Stimulated activated CD4-positive, alpha-beta T cell treated with anti-CD3 and anti-CD28 coated beads, Interleukin-4, amount 100 ng/mL, for 24 hours (primary cell): ENCODE measurements at places on chromosomes 2 and 18.
A peak's percentile ranks its signal among the peaks of the same experiment; 100 is the strongest.

- DNase-seq, result no peak
Observed at GRCh38 chr18:79597176-79597830, 82.3 kb upstream of the CTDP1 start.

DNA sequence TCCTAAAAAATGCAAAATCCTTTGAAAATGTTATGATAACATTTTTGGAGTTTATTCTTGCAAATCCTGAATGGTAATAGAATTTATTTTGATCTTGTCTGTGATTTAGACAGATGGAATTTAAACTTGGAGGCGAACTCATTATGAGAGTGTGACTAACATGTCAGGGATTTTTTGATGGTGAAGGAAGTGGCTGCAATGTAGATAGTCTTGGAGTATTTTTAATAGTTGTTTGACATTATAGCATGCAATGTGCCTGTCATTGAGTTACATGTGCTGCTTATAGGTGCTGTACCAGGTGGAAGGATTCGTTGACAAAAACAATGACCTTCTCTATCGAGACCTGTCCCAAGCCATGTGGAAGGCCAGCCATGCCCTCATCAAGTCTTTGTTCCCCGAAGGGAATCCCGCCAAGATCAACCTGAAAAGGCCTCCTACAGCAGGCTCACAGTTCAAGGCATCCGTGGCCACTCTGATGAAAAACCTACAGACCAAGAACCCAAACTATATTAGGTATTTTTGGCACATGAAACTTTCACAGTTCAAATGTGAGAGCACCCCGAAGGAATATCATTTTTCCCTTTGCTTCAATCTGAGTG is 141.8 kb downstream of the MYO1B start:
- no peak for DNase-seq

DNA sequence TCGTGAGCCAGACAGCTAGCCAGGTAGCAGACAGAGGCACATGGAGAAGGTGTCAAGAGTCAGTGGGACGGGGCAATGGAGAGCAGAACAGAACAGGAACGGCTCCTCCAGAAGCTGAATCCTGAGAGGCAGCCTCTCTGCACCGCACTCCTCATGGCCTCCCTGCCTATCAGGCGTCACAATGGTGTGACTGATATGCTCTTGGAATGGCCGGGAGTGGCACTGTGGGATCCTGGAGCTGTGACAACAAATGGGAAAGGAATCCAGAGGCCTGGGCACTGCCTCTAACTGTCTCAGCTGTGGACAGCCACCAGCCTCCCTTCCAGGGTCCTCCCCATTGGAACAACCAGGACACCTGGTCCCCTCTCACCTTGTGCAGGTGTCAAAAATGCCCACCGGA is 89.1 kb upstream of the ID2 start:
- DNase-seq, result no peak

DNA sequence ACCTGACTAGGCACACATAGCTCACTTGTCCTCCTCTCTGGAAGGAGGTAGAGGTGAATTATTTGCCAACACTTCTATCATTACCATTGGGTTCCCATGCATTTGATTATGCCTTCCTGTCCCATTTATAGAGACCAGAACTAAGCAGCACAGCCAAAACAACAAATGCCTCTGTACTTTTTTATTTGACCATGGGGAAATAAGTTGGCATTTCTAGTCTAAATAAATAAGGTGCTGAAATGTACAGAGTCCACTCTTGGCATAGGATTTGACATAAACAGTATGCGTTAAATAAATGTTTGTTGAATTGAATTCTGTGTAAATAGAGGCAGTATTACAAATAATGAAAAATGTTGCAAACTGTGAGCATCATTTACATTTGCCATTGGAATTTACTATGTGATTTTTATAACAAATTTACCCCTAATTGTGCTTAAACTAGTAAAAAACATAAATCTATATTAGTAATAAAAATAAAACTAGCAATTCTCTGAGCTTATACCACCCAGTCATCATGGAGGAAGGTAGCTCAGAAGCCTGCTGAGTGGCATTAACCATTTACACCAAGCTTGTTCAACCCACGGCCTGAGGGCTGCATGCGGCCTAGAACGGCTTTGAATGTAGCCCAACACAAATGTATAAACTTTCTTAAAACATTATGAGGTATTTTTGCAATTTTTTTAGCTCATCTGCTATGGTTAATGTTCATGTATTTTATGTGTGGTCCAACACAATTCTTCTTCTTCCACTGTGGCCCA is 367.8 kb downstream of the FIGN start:
- DNase-seq, result no peak

GRCh38 chr2:216066230-216066629 is 15.4 kb downstream of the PECR start:
- DNase-seq, result no peak

- DNase-seq, result no peak
Observed at GRCh38 chr18:28511413-28511821, 334.5 kb upstream of the CDH2 start.

- no peak for DNase-seq
Observed at GRCh38 chr2:74741629-74742028, 87.6 kb downstream of the SEMA4F start.

- no peak for DNase-seq
Observed at GRCh38 chr2:85388878-85389538, 21.2 kb downstream of the CAPG start.

DNA sequence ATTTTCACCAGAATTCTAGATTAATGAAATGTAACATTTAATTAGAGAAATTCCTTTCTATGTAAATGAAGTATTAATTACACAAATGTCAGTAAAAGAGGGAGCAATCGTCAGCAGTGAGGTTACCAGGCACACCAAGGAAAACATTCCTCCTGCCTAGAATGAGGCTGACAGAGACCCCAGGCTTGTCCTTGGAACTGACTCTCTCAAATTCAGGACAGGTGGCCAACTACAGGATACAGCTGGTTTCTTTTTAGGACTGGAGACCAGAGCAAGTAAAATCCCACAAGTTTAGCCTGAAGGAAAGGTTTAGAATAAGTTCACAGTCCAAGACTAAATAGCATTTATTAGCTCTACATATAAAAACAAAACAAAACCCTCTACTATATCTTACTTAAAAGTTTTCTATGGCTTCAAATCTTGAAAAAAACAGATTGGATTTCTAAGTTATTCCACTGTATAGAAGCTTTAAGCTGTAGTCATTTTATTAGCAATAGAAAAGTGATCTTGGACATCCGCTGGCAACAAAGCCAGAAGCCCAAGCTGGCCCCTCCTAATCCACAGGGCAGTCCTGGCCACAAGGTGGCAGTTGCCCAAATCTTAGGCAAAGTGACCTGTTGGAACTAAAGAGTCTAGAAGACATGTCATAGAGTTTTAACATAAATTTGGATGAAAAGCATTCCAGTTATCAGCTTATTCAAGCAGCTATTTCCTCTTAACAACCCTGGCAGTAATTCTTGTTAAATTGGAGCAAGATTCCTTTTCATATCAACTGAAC is 81.0 kb downstream of the SP3 start:
- peak; percentile 24 for DNase-seq

- no peak for DNase-seq
Observed at GRCh38 chr2:4588606-4589005, 885.2 kb downstream of the DCDC2C start.

DNA sequence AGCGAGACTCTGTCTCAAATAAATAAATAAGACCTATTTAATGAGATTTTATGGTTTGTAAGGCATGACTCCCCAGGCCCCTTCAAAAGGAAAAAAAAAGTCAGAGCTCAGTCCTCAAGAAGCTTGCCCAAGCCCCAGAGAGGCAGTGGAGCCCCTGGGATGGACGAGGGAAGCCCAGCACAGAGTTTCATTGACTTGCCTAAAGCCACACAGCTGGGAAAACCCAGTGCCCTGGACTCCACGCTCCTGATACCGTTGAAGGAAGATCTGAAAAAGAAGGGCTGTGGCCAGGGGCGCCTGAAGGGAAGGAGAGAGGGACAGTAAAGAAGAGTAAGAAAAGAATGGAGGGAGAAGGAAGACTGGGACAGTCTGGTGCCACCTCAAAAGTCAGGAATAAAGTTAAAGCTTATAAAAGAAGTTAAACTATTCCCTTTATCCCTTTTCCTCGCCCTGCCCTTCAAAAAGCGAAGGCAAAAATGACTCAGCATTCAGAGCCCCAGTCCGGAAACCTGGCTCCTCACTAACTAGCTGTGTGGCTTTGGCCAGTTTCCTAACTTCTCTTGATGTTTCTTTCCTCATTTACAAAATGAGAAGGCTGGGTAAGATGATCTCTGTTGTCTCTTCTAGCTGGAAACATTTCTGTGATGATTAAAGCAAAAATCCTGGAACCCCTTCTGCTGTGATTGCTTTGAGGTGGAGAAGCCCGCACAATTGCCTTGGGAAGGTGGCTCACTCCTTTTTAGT is 46.7 kb downstream of the LYPD1 start:
- DNase-seq, result no peak

DNA sequence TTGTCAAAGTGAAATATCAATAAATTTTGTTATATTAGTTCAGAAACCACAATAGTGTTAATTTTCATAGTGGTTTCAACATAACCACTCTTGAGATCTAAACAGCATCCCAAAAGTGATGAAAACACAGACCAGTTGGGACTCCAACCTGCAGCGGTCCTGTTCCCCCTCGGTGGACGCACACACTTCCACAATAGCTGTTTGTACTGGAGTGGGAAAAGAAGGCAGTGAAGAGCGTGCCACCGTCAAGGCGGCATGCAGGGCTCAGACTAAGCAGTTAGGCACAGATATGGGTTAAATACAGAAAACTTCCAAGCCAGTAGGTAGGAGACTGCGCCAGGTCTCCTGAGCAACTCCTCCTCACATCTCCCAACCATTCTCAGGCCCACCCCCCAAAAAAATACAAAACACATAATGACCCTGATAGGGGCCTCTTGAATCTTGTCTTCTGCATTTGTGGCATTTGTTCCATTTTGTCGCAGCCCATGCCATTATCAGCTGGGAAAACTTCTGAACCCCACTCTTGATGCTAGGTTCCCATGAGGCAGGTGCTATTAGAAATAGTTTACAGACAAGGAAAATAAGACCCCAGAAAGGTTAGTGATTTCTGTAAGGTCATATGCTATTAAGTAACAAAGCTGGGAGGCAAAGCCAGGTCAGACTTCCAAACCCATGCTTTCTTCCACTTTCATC is 57.7 kb downstream of the GORASP2 start:
- DNase-seq, result no peak

- no peak for DNase-seq
Observed at GRCh38 chr2:55268288-55268906, 634 bp downstream of the MTIF2 start.

DNA sequence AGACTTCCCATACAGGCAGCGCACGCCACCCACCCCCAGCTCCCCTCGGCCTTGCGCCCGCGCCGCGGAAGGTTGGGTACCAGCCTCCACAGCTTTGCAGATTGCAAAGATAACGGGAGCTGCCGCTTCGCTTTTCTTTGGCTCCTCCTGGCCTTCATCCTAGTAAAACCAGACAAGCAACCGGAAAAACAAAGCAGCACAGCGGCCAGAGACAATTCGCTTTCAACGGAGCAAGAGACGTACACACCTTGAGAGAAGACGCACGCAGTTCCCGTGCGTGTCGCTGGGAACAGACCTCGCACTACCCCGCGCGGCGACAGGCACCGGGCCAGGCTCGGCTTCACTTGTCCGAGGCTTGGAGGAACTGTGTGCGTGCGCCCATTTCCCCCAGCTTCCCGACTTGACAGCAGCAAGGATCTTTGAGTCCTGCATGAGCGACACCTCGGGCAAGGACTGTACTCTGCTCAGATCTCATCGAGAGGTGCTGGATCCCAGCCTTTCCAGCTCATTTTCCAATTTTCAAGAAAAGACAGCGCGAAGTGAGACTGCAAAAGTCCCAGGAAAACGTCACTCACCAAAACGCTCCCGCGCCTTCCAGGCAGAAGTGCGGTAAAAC is 964 bp downstream of the ZBTB7C start:
- no peak for DNase-seq

GRCh38 chr2:625415-626333 is 51.5 kb downstream of the TMEM18 start:
- DNase-seq, result no peak

DNA sequence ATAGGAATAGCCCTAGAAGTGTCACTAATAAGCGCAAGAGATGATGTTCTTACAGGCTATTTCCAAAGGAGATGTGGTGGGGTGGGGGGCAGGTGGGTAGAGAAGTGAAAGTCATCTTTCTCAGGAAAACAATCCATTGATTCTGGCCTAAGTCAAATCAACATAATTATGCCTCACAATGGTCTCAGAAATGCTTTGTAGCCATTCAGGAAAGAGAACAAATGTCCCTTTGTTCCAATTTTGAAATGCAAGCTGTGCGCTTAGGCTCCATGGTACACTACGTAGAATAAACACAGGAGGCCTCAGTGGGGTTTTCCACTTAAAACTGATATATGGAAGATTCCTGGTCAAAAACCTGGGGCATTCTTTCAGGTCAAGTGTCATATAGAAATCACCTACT is 529.9 kb upstream of the KLHL29 start:
- DNase-seq, result no peak

DNA sequence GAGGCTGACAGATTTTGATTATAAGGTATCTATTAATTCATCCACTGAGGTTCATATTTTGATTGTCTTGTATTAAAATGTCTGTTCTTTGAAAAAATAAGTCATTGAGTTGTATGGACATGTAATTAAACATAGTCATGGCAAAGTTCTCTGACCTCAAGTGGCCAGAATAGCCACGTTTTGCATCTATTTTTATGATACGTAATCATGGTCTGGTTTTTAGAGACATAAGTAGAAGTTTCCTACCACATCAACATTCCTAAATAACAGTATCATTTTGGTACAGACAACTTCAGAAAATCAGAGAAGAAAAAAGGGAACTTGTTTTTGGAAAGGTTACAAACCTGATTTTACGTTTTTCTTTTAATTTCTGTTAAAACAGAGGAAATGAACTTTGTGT is 47.6 kb downstream of the COL5A2 start:
- no peak for DNase-seq

DNA sequence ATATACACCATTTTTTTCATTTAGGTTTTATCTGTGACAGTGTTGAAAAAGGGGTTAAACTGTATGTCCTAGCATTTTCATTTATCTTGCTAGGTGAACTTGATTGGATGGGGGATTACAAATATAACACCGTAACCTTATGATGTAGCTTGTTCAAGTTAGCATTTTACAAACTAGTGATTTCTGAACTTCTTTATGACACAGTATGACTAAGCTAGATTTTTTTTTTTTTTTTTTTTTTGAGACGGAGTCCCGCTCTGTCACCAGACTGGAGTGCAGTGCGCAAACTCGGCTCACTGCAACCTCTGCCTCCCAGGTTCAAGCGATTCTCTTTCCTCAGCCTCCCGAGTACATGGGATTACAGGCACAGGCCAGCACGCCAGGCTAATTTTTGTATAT is 47.1 kb downstream of the KCMF1 start:
- no peak for DNase-seq

- no peak for DNase-seq
Observed at GRCh38 chr18:63325086-63325686, 5.6 kb upstream of the BCL2 start.

- no peak for DNase-seq
Observed at GRCh38 chr2:10465910-10466309, 17.8 kb upstream of the ODC1 start.
